ENCODE measurements at places on chromosomes 6 and 20. TPM values are rescaled to one million over a fixed set of nuclear protein-coding genes. Genes with fewer than 3 reads are reported as not detected.

The CRIP3 gene
- total RNA-seq: not detected

The FAM210B gene
- 44.6 TPM for total RNA-seq

The ACTL10 gene
- 2.7 TPM for total RNA-seq

The BTNL2 gene
- total RNA-seq: not detected

The GSTA3 gene
- total RNA-seq: not detected
